ENCODE measurements at places on chromosomes 12 and 14.
A peak's percentile ranks its signal among the peaks of the same experiment; 100 is the strongest.

- DNase-seq, result no peak
These were observed 13.1 kb downstream of the COPZ1 start for GRCh38 chr12:54337854-54338650.

DNA sequence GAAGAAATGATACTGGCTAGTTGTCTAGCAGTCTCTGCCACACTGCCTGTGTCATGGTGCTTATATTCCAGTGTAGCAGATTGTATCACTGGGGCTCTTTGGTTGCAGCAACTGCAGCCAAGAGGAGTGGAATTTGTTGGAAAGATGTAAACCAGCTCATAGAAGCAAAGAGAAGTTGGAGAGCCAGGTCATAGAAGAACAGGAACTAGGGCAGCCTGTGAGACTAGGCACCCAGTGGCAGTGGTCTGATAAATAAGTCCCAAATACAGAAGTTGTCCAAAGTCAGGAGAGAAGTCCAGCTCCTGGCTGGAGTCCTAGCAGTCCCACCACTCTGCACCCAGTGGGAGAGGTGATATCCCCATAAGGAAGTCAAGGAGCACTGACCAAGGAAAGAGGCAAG, 172.5 kb upstream of the ARID2 start:
- no peak for DNase-seq

DNA sequence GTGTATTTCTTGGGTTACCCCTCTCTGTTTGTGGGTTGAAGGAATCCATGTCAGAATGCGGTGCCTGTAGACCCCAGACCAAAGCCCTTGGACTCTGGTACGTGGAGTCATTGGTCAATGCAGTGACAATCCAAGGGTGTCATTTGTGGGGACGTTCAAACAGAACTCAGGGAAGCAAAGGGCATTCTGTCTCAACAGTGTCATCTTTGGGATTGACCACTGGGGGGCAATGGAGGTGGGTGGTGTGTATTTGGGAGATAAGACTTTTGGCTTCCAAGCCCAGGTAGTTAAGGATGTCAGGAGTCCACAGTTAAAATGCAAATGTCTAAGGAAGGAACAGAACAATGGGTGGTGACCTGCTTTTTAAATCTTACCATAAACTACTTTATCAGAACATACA, 54.6 kb upstream of the CCDC175 start:
- no peak for DNase-seq

GRCh38 chr14:91019673-91020072, 40.8 kb downstream of the RPS6KA5 start:
- no peak for DNase-seq

GRCh38 chr14:68884031-68885030, 91.5 kb upstream of the ZFP36L1 start:
- no peak for DNase-seq

DNA sequence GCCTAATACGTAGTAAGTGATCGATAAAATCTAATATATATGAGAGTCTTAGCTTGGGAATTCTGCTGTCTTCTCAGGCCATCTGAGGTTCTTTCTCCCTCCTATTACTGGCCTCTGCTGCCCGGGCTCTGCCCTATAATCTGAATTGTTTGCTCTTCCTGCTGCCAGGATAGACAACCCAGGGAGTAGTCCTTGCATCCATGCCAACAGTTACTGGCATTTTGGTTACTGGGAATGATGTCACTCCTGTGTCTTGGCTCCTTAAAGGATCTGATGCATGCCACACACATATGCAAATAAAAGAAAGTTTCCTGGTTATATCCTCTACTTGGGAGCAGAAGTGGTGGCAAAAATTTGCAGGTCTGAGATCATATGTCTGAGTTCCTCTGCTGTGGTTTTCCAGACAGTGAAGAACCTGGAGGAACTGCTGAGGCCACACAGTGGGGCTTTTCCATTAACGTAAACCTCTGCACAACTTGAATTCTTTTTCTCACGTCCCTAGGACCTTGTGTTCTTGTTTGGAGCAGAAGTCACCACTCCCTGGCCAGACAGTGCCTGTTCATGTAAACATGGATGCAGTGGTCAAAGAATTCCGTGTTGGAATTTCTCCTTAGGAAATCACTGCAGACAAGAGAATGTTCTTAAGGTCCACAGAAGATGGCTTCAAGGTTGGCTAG, 320.6 kb upstream of the TBX3 start:
- no peak for DNase-seq

GRCh38 chr12:121798787-121799155, 5.0 kb upstream of the SETD1B start:
- peak; percentile 17 for DNase-seq

- DNase-seq, result no peak
These were observed 17.5 kb upstream of the MMP17 start for GRCh38 chr12:131810726-131811125.

- DNase-seq, result no peak
These were observed 16.5 kb upstream of the OR10AD1 start for GRCh38 chr12:48219631-48220030.

DNA sequence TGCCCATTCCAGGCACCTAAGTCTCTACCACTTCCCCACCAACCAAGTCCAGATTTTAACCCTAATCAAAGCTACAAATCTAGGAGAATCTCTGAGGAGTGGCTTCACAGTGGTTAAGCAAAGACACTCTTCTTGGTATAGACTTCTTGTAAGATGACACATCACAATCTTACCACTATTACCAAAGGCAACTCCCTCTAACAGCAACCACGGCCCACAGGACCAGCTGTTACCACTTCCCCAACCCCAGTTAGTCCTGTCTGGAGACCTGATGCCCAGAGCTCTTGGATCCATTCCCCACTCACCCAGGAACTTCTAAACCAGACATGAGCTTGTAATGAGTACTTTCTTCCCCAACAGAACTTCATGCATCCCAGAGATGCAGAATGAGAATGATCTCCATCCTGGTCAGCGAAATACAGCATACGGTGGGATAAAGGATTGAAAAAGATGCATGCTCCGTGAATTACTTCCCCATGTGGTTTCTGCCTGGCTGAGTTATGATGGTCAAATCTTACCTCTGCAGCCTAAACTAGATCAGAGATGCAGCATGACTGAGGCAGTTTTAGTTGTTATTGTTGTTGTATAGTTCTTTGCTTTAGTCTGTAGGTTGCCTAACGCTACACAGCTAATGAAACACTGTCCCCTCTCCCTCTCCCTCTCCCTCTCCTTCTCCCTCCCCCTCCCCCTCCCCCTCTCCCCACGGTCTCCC, 87.7 kb upstream of the FOXN3 start:
- DNase-seq, result no peak

DNA sequence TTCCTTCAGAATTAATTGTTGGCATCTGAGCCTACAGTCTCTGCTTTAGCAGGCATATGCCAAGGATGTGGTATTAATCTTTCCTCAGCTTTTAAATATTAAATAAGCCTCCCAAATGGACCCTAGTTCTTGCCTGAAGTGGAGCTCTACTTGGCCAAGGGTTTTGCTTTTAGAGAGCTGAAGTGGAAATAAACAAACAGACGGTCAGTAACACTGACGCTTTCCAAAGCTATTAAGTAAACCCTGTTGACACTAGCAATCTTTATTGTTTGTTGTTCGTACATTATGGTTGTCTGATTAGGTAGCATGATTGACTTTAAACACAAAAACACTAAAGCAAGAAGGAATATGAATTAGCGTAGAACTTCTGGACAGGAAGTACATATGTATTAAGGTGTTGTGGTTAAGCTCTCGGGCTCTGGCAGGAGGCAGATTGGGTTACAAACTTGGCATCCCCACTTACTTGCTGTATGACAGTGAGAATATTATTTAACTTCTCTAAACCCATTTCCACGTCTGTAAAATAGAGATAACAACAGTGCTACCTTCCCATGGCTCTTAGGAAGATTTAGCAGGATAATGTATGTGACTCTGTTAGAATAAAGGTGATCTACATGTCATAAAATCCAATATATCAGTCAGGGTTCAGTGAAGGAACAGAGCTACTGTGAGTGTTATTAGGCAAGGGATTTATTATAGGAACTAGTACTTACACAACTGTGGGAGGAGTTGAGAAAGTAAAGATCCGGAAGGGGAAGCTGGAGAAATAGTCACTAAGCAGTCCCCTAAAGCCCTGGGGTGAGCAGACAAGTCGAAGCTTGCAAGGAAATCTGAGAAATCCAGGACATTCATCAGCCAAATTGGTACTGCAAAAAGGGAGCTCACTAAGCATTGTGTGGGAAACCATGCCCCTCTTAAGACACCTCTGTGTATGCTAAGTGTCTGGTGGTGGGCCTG, 92.2 kb upstream of the ATF7IP start:
- DNase-seq, result peak; percentile 61

DNA sequence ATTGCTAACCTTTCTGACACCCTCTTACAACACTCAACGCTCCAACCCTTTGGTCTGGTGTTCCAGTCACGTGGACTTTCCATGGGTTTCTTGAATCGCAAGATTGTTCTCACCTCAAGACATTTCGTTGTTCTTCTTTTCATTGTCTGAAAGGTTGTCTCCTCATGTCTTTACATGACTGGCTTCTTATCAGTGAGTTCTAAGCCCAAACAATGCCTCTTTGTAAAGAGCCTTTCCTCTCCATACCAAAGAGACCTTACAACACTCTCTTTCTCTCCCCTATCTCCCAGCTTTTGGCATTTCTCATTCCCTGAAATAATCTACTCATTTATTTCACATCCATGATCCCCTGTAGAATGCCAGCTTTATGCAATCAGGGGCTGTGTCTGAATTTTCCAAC, 1144.8 kb downstream of the AACS start:
- DNase-seq, result no peak

GRCh38 chr14:51035611-51036192, 59.2 kb downstream of the TRIM9 start:
- DNase-seq, result no peak

- DNase-seq, result no peak
These were observed 163.1 kb downstream of the DICER1 start for GRCh38 chr14:94994245-94994644.

DNA sequence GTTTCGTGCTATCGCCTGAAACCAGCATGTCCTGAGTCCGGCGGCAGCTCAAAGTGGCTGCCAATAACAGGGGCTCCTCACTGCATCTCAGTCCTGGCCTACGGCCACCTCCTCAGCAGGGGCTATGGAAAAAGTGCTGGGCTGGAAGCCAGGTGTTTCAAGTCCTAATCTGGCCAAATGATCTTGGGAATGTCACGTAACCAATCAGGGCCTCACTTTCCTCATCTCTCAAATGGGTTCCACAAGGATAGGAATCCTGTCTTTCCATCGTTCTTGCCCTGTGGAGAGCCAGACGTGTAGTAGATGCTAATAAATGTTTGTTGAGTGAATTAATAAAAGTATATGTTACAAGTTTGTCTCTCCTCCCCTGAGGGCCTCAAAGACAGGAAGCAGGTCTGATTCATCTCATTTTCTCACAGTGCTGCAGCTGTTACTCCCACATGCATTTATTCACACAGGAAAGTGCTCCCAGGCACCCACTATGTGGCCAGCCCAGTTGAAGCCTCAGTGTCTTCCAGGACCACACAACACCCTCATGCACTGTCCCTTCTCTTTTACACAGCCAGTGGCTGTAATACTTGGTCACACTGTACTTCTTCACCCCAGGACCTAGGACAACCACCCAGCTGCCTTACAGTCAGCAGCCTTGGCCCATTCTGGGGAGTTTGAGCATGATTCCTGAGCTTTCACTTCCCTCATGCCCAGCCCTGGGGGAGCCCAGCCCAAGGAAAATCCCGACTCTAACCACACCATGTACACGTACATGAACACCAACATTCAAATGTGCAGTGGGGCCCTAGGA, 5.0 kb downstream of the CMKLR1 start:
- no peak for DNase-seq

- no peak for DNase-seq
These were observed 477.1 kb downstream of the FSCB start for GRCh38 chr14:44029933-44030332.

- DNase-seq, result no peak
These were observed 116.0 kb downstream of the PRICKLE1 start for GRCh38 chr12:42473561-42473960.

- DNase-seq, result no peak
These were observed 14.2 kb downstream of the CEP128 start for GRCh38 chr14:80927083-80927989.

DNA sequence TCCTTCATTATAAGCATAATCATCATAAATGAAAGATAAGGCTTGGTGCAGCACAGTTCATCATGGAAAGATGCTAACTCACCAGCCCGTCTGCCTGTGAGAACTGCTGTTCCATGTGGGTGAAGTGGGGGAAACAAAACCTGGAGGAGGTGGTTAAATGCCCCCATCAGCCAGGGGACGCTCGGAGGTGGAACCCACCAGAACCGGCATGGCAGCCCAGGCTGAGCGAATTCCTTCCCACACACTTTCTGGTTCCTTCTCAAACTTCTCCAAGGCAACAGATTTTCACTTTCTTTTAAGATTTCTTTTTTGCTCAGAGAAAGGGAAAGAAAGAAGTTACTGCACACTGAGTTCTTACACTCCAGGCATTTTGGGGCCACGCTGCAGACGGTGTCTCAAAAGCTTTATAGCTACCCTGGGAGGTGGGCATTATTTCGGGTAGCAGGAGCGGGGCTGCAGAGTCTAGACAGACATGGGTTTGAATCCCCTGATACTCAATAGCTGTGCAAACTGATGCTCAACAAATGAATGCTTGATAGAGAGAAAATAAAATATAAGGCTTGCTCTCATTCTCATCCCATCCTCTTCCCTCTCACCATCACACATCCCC, 190.7 kb downstream of the BCL11B start:
- DNase-seq, result no peak

DNA sequence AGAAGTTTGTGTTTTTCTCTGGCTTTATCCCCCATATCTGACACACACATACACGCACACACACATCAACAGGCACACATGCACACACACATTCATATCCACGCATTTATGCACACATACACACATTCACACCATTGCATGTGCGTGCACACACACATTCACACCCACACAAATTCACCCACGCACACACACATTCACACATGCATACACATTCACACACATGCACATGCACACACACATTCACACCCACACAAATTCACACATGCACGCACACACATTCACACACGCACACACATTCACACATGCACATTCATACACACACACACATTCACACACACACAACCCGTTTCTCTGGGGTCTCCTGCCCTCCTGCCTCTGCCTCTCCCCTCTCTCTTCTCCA, 264.2 kb downstream of the BCL11B start:
- DNase-seq, result no peak

DNA sequence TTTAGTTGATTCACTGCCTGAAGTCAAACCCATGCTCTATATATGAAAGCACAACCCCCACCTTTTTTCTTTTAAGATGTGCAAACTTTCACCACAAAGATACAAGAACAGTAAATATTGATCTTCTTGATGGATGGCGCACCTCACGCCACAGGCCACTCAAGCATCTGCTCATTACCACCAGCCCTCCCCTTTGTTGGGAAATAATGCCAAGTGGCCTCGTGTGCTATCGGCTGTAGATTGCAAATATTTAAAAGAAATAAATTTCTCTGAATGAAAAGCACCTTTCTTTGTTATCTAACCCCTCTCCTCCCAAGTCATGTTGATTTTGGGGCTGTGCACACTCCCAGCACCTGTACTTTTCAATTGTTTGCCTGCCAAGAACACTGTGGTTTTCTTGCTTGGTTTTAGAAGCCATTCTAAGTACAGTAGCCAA, 122.7 kb downstream of the C12orf42 start:
- DNase-seq, result peak; percentile 98

DNA sequence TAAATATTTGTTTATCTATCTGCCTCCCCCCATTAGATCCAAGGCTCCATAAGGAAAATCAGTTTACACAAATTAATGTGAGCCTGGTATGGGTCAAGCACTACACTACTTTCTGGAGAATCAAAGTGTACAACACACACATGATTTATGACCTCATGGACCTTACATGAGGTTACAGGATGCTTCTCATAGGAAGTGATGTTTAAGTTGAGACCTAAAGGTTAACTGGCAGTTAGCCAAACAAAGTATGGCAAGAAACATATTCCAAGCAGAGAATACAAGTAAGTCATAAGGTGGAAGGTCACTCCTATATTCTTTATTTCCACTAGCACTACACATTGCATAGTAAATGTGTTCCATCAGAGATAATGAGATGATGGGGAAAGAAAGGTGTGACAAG, 39.2 kb downstream of the OSBPL8 start:
- no peak for DNase-seq

Data from NCI-H774 (cell line).